ENCODE measurements at places on chromosomes 2 and 18. TPM values are rescaled to one million over a fixed set of nuclear protein-coding genes. Genes with fewer than 3 reads are reported as not detected.

DNA sequence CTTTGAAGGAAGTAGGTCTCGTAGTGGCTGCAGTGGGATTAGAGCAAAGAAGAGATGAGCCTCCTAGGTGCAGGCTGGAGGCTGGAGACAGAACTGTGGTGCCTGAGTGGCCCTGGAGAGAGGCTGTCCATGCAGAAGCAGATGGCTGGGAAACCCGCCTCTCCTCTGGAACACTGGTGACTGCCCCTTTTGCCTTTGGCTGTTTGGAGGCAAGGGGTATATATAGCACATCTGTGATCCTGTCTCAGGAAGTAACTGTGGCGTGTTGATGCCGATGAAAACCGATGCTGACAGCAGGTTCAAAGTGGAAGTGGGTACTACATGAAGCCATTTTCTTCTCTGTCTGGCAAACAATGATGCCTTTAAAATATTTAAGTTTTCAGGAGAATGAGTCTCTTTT is 43.5 kb downstream of the SLC9A2 start:
- H3K4me1 ChIP-seq, result no peaks in the 10 kb centered on the region
- no peak overlapping the region for H3K27ac ChIP-seq
- no peaks in the 10 kb centered on the region for H3K27me3 ChIP-seq
- DNase-seq, result no peak
- H3K4me3 ChIP-seq, result no peak overlapping the region
- H3K36me3 ChIP-seq, result no peaks in the 10 kb centered on the region

- H3K27me3 ChIP-seq, result no peaks in the 10 kb centered on the region
- H3K4me3 ChIP-seq, result peak overlapping the region; percentile 64
- peaks cover 9% of the 10 kb centered on the region for H3K4me1 ChIP-seq
Observed at GRCh38 chr2:184596819-184597411, 1.4 kb upstream of the ZNF804A start.

GRCh38 chr2:238593236-238593635 is 166.5 kb downstream of the ASB1 start:
- DNase-seq, result no peak
- no peak overlapping the region for H3K27ac ChIP-seq
- peaks cover 7% of the 10 kb centered on the region for H3K4me1 ChIP-seq

DNA sequence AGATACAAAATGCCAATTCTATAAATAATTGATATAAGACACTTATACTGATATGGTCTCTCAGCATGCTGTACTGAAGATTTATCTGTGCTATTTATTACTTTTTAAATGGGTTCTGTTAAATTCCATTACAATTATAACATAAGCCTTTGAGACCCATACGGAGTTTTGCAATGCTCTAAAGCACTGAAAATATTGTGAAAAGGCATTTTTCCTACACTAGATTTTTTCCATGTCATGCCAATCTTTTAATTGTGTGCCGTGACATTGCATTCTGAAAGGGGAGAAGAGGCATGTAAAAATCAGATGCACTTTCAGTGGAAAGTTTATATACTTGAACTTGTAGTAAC is 46.5 kb downstream of the EFEMP1 start:
- no peak overlapping the region for H3K4me3 ChIP-seq
- H3K27me3 ChIP-seq, result no peaks in the 10 kb centered on the region
- H3K4me1 ChIP-seq, result no peaks in the 10 kb centered on the region
- H3K36me3 ChIP-seq, result no peaks in the 10 kb centered on the region
- no peak overlapping the region for H3K27ac ChIP-seq

- H3K36me3 ChIP-seq, result no peaks in the 10 kb centered on the region
- H3K27me3 ChIP-seq, result no peaks in the 10 kb centered on the region
- no peaks in the 10 kb centered on the region for H3K4me1 ChIP-seq
Observed at GRCh38 chr18:26397019-26397418, 151.3 kb downstream of the KCTD1 start.

- DNase-seq, result no peak
- H3K4me1 ChIP-seq, result peaks cover 23% of the 10 kb centered on the region
- peak overlapping the region; percentile 23 for H3K27ac ChIP-seq
- H3K36me3 ChIP-seq, result no peaks in the 10 kb centered on the region
Observed at GRCh38 chr2:109129921-109130722, 1.1 kb downstream of the SH3RF3 start.

DNA sequence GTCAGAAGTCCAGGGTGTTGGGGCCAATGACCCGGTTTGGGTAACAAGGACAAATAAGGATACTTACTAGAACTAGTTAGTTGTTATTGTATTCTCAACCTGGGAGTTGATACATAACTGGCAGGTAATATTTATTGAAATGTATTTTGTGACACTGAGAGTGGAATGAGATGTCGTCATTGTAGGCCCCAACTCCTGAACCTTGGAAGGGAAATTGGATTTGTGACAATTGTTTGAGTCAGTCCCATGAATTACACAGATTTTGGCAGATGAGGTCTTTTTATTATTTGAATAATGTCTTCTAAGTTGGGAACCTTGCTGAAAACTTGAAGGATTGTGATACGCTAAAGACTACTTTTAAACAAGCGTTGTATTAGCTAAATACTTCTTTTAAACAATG is 5.1 kb downstream of the TIMM21 start:
- H3K4me3 ChIP-seq, result no peak overlapping the region
- H3K4me1 ChIP-seq, result peaks cover 13% of the 10 kb centered on the region
- no peak for DNase-seq
- H3K36me3 ChIP-seq, result peaks cover 31% of the 10 kb centered on the region
- H3K27me3 ChIP-seq, result no peaks in the 10 kb centered on the region

GRCh38 chr2:215536510-215536909 is 100.6 kb upstream of the FN1 start:
- H3K27ac ChIP-seq, result no peak overlapping the region
- no peaks in the 10 kb centered on the region for H3K36me3 ChIP-seq
- no peak overlapping the region for H3K4me3 ChIP-seq
- no peaks in the 10 kb centered on the region for H3K27me3 ChIP-seq
- H3K4me1 ChIP-seq, result no peaks in the 10 kb centered on the region

- H3K4me3 ChIP-seq, result no peak overlapping the region
- no peak overlapping the region for H3K27ac ChIP-seq
- no peaks in the 10 kb centered on the region for H3K4me1 ChIP-seq
- DNase-seq, result no peak
Observed at GRCh38 chr2:123153041-123153440, 872.0 kb upstream of the CNTNAP5 start.

DNA sequence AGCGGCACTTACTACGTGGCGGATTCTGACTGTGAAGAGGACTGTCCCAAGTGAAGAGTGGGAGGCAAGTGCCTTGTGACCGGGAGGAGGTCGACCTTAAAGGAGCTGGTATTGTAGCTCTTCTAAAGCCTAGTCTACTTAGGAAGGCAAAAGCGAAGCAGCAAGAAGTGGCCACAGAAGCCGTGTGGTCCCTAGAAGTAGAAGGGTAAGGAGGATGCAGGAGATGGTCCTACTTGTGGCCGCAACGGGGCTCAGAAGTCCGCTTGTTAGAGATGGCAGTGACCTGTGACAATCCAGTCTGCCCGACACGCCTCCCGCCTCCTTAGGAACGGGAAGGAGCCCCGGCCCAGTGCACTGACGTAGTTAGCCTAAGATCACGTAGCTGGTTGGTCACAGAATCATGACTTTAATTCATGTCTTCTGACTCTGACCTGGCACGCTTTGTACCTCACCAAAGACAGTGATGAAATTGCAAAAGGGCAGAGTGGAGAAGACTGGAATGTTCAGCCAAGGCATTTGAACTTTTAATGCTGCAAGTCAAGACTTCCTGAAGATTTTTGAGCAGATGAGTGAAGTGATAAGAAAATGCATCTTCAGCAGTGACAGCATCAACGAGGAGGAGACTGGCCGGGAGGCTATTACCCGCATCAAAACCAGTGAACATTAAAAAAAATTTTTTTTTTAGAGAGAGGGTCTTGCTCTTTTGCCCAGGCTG is 749 bp upstream of the EIF2AK3 start:
- peaks cover 3% of the 10 kb centered on the region for H3K36me3 ChIP-seq
- no peaks in the 10 kb centered on the region for H3K27me3 ChIP-seq
- no peak for DNase-seq
- peaks cover 21% of the 10 kb centered on the region for H3K4me1 ChIP-seq
- peak overlapping the region; percentile 86 for H3K4me3 ChIP-seq

DNA sequence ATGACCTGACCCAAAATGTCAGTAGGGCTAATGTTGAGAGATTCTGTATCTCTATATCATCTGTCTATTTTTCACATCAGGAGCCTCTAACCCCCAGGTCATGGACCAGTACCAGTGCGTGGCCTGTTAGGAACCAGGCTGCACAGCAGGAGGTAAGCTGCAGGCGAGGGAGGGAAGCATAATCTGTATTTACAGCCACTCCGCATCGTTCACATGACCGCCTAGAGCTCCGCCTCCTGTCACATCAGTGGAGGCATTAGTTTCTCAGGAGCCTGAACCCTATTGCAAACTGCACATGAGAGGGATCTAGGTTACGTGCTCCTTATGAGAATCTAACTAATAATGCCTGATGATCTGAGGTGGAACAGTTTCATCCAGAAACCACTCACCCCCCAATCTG is 180.6 kb downstream of the RDH14 start:
- H3K4me1 ChIP-seq, result no peaks in the 10 kb centered on the region
- H3K27ac ChIP-seq, result no peak overlapping the region
- DNase-seq, result no peak
- H3K4me3 ChIP-seq, result no peak overlapping the region
- 0 out of 2 replicates have a peak, but pooled peaks cover 4% of the 10 kb centered on the region for H3K27me3 ChIP-seq
- H3K36me3 ChIP-seq, result no peaks in the 10 kb centered on the region

DNA sequence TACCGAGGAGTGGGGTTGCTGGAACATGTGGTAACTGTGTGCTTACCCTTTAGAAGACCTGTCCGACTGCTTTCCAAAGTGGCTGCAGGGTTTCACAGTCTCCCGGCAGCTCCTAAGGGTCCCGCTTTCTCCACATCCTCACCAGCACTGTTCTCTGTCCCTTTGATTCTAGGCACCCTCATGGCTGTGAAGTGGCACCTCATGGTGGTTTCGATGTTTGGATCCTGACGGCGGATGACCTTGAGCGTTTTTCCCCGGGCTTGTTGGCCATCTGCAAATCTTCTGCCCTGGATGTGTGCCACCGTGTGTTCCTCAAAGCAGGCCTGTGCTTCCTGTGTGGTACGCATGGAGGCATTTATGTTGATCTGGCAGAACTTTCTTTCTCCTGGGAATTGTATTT is 292.5 kb upstream of the HDAC4 start:
- no peaks in the 10 kb centered on the region for H3K4me1 ChIP-seq
- H3K27me3 ChIP-seq, result peaks cover 3% of the 10 kb centered on the region
- no peak for DNase-seq
- H3K4me3 ChIP-seq, result no peak overlapping the region
- H3K36me3 ChIP-seq, result no peaks in the 10 kb centered on the region

DNA sequence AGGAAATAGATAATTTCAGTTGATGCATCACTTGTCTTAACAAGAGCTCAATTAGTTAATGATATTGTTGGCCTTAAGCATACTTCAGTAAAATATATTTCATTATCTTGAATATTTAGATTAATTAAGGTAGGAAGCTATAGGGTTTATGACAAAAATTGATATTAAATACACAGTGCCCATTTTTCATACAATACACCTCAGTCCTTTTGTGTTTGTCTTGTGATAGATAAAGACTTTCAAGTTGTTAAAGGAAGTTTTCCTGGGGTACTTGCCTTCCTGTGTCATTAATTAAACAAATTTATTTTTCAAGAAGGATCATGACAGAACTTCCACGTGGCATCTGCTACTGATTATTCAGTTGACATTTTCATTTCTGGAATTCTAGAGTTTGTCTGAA is 420.5 kb downstream of the MTX2 start:
- no peaks in the 10 kb centered on the region for H3K4me1 ChIP-seq
- H3K27ac ChIP-seq, result no peak overlapping the region
- no peaks in the 10 kb centered on the region for H3K36me3 ChIP-seq
- H3K4me3 ChIP-seq, result no peak overlapping the region

DNA sequence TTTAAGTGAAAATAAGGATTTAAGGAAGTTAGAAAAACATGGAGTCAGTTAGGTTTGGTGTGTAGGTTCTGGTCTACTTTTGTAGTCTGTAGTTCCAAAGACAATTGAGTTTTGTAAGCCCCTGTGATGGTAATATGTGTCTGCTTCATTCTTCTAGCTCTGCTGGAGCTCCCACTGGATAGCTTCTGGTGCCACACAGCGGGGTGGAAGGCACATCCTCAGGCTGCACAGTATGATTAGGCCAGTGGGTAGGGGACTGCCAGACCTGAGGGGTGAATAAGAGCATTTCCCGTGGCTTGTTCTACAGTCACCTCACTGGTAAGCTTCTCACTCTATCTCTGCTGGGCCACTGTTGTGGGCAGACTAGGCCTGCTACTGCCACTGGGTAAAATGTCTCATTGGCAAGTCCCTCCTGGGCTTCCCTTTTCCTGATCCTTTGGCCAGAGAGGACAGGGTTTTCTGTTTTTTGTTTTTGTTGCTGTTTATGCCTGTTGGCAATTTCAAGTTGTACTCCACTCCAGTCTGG is 44.5 kb downstream of the TMEM131 start:
- H3K27ac ChIP-seq, result peak overlapping the region; percentile 73
- H3K27me3 ChIP-seq, result no peaks in the 10 kb centered on the region
- H3K4me3 ChIP-seq, result no peak overlapping the region
- no peaks in the 10 kb centered on the region for H3K36me3 ChIP-seq
- peaks cover 19% of the 10 kb centered on the region for H3K4me1 ChIP-seq
- no peak for DNase-seq

GRCh38 chr18:45916302-45916701 is 50.8 kb downstream of the EPG5 start:
- H3K27me3 ChIP-seq, result no peaks in the 10 kb centered on the region
- no peaks in the 10 kb centered on the region for H3K4me1 ChIP-seq
- no peak overlapping the region for H3K27ac ChIP-seq
- DNase-seq, result no peak
- H3K4me3 ChIP-seq, result no peak overlapping the region
- no peaks in the 10 kb centered on the region for H3K36me3 ChIP-seq

DNA sequence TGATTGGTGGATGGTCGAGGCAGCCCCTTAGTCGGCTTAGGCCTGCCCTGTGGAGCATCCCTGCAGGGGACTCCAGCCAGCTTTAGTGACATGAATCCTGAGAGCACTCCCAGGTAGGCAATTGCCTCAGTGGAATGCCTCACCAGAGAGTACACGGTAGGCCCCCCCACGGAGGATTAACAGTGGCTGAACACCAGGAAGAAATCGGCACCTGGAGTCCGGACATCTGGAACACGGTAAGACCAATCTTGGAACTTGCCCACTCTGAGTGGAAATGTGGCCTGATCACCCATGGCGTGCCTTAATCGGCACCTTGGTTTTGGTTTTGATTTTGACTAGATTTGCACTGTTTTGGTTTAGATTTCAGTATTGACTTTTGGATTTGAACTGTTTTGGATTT is 326.2 kb upstream of the NCKAP5 start:
- no peaks in the 10 kb centered on the region for H3K4me1 ChIP-seq
- no peak overlapping the region for H3K27ac ChIP-seq
- no peaks in the 10 kb centered on the region for H3K27me3 ChIP-seq

- no peaks in the 10 kb centered on the region for H3K4me1 ChIP-seq
- no peak overlapping the region for H3K4me3 ChIP-seq
- no peaks in the 10 kb centered on the region for H3K27me3 ChIP-seq
- H3K36me3 ChIP-seq, result no peaks in the 10 kb centered on the region
Observed at GRCh38 chr2:143988082-143988481, 531.8 kb downstream of the ZEB2 start.

- H3K4me3 ChIP-seq, result no peak overlapping the region
- no peaks in the 10 kb centered on the region for H3K36me3 ChIP-seq
- DNase-seq, result no peak
- H3K27me3 ChIP-seq, result no peaks in the 10 kb centered on the region
- no peaks in the 10 kb centered on the region for H3K4me1 ChIP-seq
Observed at GRCh38 chr2:113061241-113061640, 2.2 kb downstream of the IL36RN start.

The OTOS gene
- not detected for total RNA-seq

The ME2 gene
- total RNA-seq, result 38.2 TPM

The ERBB4 gene
- 0.15 TPM for total RNA-seq

The GPAT2 gene
- total RNA-seq, result not detected

The UBXN2A gene
- total RNA-seq, result 23.3 TPM
